ENCODE measurements at places on chromosomes 1 and 21. TPM values are rescaled to one million over a fixed set of nuclear protein-coding genes. Genes with fewer than 3 reads are reported as not detected.

TRAF5 gene
- total RNA-seq, result 57.2 TPM

NR0B2 gene
- total RNA-seq, result not detected

SIPA1L2 gene
- total RNA-seq, result 2.6 TPM

MYBPH gene
- not detected for total RNA-seq

CYYR1 gene
- total RNA-seq, result not detected

STIL gene
- 26.3 TPM for total RNA-seq

DNA sequence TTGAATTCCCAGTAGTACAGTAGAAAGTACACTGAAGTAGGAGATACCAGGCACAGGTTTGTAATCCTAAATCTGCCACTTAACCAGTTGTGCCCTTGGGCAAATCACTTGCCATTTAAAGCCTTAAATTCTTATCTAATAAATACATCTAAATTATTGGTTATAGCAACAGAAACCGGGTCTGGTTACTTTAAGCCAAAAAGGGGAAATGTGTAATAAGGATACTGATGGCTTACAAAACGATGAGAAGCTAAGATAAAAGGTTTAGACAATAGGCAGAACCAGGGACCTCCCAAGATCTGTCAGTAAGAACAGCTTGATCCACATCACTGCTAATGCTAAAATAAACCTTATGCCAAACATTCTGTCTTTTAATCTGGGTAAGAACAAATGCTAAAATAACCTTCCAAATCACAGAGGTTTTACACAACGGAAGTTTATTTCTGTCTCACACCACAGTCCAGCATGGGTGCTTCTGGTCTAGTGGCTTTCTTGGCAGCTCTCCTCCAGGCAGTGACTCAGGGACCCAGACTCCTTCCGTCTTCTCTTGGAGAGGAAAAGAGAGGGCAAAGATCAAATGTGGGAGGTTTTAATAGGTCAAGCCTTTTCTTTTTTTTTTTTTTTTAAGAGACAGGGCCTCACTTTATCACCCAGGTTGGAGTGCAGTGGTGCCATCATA is 16.5 kb upstream of the ZMYM1 start:
- no peak for DNase-seq

- no peak for DNase-seq
Observed at GRCh38 chr1:165073185-165074007, 283.1 kb downstream of the LMX1A start.

DNA sequence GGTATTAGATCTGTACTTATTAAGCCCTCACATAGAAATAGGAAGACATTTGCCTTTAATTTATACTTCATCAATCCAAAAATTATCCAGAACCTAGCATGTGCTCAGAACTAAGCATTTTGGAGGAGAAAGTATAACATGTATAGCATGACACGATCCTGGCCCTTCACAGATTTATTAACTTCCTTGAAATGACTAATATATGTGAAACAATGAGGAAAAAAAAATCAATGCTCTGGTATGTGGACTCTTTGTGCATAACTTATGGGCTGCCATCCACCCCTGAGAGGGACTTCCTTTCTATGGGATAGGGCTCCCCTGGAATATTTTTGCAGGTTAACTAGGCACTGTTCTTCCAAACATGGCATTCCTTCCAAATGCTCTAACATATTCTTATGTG is 36.6 kb downstream of the CCDC185 start:
- no peak for DNase-seq

DNA sequence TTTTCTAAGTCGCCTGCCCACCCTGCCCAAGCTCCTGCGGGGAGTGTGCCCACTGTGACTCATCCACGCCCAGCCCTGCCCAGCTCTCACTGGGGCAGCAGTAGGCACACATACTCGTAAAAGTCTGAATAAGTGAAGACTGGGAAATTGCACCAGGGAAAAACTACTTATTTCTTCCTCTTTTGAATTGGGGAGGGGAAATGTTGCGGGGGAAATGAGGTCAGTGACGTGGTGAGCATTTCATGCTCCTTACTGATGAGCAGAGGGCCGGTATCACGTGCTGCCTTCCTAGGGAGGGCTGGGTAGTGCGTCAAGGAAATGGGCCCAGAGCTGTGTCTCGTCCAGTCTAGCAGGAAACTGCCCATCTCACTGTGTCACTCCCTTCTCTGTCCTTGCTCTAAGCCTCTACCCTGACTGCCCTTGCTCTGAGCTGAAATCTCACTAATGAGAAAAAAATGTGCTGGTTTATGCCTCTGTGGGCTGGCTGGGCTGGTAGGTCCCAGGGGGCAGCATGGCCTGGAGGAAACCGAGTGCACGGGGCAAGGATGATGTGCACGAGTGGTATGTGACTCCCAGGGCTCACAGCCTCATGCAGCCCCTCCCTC is 13.5 kb upstream of the TNFRSF1B start:
- DNase-seq, result no peak

DNA sequence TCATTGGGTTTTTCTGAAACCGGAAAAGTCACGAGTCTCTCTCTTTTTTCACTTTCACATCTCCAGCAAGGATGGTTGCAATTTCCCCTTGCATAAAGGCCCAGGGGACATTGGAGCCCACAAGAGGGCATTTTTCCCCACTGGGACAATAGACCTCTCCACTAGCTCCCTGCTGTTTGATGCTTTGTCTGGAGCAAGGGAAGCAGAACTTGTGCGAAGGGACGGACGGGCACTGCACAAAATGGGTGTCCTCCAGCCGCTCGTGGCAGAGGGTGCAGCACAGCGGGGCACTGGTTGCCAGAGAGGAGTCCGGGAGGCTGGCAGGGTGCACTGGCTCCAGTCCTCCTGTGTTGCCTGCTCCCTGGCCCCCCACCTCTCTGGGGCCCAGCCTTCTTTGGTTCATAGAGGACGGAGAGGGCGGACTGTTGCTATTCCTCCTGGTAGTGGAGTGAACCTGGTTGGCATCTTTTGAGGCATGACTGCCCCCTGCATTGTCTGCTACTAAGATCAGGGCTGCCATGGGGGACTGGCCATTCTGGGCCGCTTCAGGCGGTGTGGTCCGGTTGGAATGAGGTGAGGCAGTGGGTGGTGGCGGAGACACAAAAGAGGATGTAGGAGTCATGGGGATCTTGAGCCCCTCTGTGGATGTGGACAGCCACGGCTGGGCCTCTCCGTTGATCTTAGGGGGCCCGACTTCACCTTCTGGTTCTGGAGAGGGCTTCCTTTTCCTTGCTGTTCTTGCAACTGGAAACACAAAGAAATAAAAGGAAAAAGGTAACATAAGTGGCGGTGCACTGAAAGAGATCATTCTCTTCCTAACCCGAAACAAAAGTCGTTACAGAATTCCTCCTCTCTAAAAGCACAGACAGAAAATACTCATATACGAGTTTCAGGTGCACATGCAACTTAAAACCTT is 2.6 kb downstream of the IRF2BP2 start:
- DNase-seq, result peak; percentile 18

GRCh38 chr1:107975851-107976250 is 10.9 kb upstream of the VAV3 start:
- DNase-seq, result no peak

GRCh38 chr1:245310571-245311531 is 156.1 kb downstream of the KIF26B start:
- DNase-seq, result no peak

- DNase-seq, result no peak
Observed at GRCh38 chr1:97053268-97053667, 331.7 kb downstream of the PTBP2 start.

DNA sequence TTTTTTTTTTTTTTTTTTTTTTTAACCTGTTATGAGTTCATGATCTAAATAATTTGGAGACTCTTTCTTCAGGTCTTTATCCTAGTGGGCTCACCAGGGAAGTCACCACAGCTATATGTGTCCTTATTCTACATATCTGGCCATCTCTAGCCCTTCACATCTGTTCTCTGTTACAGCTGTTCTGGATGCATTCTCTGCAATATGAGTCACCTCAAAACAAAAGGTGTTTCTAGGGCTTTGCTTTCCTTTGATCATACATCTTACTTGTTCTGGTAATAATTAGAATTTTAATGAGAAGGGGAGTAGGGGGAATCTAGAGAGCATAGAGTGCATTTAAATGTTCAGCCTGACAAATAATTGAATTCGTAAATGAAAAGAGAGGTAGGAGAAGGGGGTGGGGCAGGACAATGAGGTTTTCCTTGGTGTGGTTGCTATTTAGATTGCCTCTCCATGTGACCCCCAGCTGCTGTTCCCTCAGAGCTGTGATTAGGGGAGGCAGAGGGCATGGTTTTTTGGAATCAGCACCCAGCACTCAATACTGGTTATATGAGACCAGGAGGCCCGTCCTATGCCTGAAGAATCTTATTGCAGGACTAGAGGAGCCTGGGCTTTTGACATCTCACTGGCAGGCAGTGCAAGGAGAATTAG is 8.0 kb downstream of the SYT6 start:
- no peak for DNase-seq

DNA sequence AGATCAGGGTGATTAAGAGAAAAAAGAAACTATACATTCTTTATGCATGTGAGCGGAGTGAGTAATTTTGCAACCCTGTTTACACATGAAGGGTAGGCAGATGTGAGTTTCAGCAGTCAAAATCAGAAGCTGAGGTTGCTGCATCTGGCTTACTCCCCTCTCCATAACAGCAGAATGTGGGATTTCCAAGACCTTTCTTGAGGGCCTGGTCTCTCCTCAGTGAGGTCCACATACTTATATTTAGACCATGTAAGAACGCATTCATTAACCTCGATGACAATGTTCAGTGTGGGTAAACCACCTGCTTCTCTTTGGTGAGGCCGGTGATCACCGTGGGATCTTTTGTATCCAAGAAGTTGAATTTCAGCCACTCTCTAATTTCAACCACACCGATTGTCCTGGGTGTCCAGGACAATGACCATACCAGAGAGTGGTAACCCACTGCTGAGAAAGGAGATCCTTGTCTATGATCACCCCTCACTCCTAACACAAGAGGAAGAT is 18.7 kb upstream of the RAP1A start:
- DNase-seq, result peak; percentile 34

GRCh38 chr1:92859400-92860039 is 27.7 kb downstream of the RPL5 start:
- no peak for DNase-seq

GRCh38 chr1:25011943-25012638 is 82.0 kb upstream of the RUNX3 start:
- DNase-seq, result no peak

- DNase-seq, result no peak
Observed at GRCh38 chr1:76336931-76337371, 262.4 kb downstream of the ST6GALNAC3 start.

Measured in activated T-helper 1 cell treated with anti-CD3 and anti-CD28 coated beads, Interleukin-12 subunit alpha, Interleukin-12 subunit beta, Interleukin-2, Interleukin-4 antibody, amounts not matched to agents 30 ng/mL and 10 ng/mL and 1 ng/mL, durations not matched to agents 14 hours and 24 hours and 36 hours (primary cell).